Dermis blood vessel endothelial cell (primary cell): ENCODE measurements at places on chromosomes 7 and 10. TPM values are rescaled to one million over a fixed set of nuclear protein-coding genes. Genes with fewer than 3 reads are reported as not detected.
A peak's percentile ranks its signal among the peaks of the same experiment; 100 is the strongest.

DNA sequence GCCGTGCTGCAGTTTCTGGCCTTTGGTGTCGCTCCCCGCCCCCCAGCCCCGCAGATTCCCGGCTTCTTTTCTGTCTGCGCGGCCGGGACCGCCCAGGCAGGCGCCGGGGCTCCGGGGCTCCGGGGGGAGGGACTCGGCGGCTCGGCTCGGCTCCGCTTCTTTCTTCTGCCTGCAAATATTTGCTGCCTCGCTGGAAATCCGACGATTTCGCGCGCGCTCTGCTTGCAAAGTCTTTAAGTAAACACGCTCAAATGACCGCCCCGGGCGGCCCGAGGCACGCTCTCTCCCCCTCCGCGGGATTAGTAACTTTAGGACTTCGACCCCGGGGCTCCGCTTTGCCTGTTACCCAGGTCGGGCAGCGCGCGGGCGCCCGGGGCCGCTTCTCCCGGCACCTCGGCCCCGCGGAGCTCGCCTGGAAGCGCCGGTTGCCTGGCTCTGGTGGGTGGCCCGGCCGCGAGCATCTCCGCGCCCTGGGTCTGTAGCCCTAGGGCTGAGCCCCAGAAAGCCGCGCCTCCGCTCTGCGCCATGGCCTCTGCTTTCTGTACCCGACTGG lies 3.9 kb upstream of the GATA3 start:
- DNase-seq: peak; percentile 49

The OR2A42 gene
- total RNA-seq: not detected in 2 replicates

The RRP12 gene
- total RNA-seq: 10.4 and 20.3 TPM in 2 replicates

- DNase-seq: no peak
Observed at GRCh38 chr10:49254150-49254549, 44.8 kb upstream of the C10orf71 start.

The MAP3K8 gene
- 2.5 and 6.3 TPM in 2 replicates for total RNA-seq
